ENCODE measurements at places on chromosomes 7 and 10. TPM values are rescaled to one million over a fixed set of nuclear protein-coding genes. Genes with fewer than 3 reads are reported as not detected.

The SLC18A3 gene
- not detected for polyA plus RNA-seq

The MYO1G gene
- polyA plus RNA-seq, result not detected

The ZFAND4 gene
- 1.3 TPM for polyA plus RNA-seq

DNA sequence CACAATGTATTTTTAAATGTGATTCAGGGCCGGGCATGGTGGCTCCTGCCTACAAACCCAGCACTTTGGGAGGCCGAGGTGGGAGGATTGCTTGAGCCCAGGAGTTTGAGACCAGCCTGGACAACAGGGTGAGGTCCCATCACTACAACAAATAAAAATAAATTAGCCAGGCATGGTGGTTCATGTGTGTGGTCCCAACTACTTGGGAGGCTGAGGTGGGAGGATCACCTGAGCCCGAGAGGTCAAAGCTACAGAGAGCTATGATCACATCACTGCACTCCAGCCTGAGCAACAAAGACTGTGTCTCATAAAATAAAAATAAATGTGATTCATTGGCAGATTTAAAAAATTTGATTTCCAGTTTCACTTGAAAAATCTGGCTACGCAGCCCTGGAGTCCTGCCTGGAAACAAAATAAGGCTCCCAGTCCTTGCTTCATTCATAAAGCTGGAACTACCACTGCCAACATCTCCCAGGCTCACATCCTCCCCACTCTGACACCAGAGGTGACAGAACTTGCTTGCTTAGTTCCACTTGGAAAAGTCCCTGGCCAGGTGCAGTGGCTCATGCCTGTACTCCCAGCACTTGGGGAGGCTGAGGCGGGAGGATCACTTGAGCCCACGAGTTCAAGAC lies 27.9 kb upstream of the SLC35G1 start:
- DNase-seq, result no peak

GRCh38 chr10:72414642-72415041 lies 59.9 kb upstream of the DNAJB12 start:
- DNase-seq, result no peak

Data from foreskin keratinocyte (primary cell).